ENCODE measurements at places on chromosomes 6 and 20.

- no peak for DNase-seq
Measured at GRCh38 chr20:54062812-54063280, 7.5 kb downstream of the BCAS1 start.

- DNase-seq: no peak
Measured at GRCh38 chr20:16710781-16711180, 19.0 kb upstream of the SNRPB2 start.

- DNase-seq: peak; percentile 96
Measured at GRCh38 chr6:30907758-30908591, at the start of gene GTF2H4. TSS of gene GTF2H4 (plus strand) at chr6:30908207.

DNA sequence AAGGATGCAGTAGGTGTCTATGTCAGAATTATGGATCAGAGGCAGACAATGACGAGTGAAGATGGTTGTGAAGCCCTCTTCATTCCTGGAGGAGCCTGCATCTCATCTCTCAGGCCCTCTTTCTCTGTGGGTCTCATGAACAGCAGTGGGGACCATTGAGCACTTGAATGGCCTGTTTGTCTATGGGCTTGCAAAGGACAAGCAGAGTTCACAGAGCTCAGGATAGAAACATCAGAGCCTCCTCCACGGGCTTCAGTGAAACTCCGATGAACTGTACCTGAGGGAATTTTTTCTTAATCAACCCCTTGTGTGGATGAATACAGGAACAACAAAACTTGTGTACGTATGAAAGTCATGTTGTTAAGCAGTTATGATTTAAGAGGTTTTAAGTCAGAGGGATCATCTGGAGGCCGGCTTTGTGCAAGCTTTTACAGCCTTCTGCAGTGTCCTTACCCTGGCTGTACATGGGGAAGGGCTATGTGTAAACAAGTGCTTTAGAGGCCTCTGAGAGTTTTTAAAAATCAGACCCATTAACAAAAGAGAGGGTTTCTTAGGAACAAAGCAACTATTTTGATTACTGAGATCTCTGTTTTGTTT, 29.7 kb upstream of the PI16 start:
- DNase-seq: no peak

DNA sequence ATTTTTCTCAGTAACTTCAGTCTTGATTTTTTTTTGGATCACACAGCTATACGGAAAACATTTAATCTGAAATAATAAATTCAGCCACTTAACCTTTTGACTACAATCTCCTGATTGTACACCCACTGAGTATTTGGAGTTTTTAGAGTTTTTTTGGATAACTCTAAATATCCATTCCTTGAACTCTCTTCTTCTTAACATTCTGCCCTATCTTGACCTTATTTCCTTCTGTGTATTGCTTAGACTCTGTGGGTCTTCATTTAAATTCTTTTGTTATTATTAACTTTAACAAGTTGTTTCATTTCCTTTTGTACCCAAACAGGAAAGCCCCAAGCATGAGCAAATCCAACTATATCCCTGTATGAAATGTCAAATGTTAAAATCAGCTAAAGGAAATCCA, 170.2 kb upstream of the PTCHD4 start:
- no peak for DNase-seq

DNA sequence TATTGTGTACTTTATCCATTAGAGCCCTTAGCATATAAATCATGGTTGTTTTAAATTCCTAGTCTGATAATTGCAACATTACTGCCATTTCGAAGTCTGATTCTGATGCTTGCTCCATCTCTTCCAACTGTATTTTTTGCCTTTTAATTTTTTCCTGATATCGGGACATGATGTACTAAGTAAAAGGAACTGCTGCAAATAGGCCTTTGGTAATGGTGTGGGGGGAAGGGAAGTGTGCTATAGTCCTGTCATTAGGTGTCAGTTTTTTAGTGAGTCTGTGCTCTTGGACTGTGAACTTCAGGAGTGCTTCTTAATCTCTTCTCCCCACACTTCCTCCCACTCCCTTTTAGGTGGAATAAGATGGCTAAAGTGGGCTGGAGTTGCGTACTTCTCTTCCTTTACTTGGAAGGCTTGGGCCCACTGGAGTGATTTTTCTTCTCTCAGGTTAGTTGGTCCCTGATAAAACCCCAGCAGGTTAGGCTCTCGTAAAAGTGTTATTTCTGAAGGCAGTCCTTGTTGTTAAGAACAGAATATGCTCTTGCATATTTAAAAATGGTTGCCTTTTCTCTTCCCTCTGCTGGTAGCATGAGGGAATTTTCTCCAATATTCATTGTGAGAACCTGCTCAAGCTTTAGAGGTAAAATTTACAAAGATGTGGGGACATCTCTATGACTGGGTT, 18.1 kb downstream of the STXBP5 start:
- DNase-seq: no peak

DNA sequence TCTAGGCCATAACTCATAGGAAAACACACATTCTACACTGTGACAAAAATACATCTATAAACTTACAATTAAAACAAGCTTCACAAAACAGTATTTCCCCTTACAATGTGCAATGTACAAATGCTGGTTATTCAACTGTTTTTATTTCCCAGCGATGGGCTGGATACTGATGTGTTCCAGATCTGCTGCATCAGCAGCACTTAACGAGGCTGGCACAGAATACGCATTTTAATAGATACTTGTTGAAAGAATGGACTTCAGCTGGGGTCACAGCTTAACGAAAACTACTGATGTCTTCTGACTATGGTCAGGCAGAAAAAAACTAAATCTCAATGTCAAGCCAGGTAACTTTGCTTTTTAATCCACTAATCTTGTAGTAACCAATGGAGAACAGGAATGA, 70.9 kb downstream of the B4GALT5 start:
- DNase-seq: no peak

Measured in glutamatergic neuron (in vitro differentiated cells).